ENCODE measurements at places on chromosomes 4 and X.

DNA sequence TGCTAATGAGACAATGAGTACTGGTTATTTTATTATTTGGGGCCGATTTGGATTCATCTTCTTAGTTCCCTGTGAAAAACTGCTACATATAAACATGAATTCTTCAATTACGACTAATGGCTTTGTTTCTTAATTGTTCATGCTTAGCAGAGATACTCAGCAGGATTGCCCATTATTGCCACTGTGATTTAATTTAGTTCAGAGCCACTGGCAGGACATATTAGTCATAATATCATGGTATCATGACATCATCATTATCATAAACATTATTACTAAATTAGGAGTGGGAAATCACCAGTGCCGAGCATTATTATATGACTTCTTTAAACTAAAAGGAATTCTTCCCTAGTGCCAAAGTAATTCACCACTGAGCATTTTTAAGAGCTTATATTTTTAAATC, 201.4 kb downstream of the SPOCK3 start:
- DNase-seq: no peak

DNA sequence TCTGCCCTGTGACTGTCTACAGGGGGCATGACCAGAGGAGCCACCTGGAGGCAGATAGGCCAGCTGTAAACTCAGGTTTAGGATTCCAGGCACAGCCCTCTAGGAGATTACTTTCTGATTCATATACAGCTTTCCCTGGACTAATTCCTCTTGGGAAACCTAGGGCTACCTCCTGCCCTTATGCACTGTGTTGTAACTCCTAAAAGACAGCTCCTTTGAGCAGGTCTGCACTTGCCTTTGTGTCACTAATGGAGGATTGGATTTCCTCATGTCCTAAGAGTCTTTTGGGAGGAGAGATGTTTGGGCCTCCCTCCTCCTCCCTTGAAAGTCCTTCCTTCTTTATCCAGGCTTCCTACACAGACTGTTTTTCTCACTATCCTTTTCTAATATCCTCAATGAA, 202.0 kb downstream of the PCDH19 start:
- DNase-seq: no peak

GRCh38 chr4:109004418-109004817, 241.6 kb upstream of the ETNPPL start:
- DNase-seq: no peak

DNA sequence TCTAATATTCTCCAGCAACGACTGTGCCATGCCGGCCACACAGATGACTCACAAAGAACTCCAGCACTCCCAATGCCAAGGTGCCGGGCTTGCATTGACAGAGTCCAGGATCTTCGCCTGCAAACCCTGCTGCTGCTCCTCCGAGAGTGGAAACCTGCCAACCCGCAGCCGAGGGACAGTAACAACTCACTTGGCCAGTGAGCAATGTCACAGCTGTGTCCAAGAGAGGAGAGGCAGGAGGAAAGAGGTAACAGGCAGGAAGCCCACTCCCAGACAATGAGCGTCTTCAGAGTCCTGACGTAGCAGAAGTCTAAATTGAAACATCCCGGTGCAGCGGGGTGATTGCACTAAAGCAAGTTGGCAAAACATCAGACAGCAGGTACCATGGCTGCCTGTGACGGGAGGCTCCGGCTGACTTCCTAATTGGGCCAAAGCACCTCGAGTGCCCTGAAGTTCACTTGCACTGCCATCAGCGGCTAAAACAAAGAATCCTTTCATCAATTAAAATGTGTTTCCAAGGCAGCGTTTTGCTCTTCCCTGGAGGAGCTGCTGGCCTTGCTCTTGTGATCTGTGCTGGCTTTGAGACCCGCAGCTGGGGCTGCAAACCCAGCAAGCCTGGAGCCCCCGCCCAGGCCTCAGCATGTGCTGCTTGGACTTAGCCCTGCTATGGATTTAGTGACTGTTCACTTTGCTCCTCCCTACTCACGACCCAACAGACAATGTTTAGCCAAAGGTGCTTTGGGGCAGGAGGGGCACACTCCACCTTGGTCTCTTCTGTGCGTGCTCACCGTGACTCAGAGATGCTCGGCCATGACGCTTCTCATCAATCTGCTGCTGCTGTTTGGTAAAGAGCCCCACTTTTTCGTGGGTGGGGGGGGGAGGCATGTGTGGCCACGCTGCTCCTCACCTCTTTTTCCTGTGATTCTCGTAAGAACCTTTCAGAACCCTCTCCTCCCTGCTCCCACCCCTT, 36.5 kb downstream of the DCTD start:
- DNase-seq: no peak

DNA sequence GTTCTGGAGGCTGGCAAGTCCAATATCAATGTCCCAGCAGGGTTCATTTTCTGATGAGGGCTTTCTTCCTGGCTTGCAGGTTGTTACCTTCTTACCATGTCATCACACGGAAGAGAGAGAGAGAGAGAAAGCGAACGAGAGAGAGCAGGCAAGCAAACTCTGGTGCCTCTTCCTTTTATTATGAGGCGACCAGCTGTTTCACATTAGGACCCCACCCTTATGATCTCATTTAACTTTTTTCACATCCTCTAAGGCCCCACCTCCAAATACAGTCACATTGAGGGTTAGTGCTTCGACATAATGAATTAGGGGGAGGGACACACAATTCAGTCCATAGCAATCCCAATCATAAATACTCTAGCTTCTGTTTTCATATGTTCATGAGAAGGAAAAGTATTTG, 10.6 kb upstream of the GPR174 start:
- no peak for DNase-seq

DNA sequence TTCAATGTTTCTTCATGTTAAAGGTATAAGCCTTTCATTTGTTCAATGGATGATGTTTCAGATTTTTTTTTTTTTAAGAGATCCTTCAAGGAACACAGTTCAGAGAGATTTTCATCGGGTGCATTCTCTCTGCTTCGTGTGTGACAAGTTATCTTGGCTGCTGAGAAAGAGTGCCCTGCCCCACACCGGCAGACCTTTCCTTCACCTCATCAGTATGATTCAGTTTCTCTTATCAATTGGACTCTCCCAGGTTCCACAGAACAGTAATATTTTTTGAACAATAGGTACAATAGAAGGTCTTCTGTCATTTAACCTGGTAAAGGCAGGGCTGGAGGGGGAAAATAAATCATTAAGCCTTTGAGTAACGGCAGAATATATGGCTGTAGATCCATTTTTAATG, 75.8 kb downstream of the NPNT start:
- DNase-seq: no peak

DNA sequence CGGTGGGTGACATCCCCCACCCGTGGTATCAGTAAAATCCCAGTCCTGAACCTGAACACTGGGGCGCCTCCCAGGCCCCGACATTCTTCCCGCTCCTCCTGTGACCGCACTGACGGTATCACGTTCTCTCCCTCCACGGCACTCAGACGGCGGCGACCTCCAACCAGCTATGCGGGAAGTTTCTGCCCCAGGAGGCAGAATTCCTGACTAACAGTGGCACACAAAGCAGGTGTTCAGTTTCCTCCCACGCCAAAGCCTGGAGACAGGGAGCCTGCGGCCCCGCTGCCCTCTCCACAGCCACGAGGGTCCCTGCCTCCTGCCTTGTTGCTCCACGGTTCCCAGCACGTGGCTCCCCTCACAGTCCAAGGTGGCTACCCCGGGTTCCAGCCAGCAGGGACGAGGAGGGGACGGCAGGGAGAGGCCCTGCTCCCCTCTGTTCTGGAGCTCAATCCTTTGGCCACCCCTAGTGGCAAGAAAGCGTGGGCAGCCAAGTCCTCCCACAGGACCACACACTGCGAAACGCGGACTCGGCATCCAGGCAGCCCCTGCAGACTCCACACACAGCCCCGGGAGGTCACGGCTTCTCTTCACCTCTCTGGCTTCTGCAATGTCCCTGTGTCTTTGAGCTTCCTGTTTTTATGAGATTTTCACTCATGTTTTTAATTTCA, 15.2 kb downstream of the CTBP1 start:
- no peak for DNase-seq

GRCh38 chrX:1283741-1284140, 15.1 kb downstream of the CSF2RA start:
- DNase-seq: no peak

DNA sequence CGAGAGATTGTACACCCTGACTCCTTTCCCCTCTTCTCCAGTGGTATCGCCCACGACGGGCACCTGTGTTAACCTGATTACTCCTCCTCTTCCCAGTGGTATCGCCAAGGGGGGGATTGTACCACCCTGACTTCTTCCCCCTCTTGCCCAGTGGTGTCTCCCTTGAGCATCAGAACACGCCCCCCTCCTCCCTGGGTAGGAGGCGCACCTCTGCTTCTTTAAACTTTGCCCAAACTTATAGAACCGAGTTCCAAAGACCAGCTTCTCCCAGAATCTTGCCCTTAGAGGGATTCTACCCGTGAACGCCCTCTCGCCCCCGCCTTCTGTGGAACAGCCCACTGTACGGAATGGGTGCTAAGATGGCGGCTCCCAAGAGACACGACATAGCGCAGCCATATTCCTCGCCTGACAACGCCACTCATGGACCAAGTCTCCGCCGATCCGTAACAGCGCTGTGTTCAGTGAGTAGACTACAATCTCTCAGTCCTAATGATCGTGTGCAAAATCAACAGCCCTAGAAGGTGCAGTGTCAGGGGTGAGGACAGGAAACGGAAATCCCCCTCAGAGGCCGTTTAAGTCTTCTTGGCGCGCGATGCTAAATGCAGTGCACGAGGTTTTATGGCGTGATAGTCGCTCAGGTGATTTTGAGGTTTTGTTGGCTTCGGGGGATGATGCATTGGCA, 4.2 kb upstream of the ZNF157 start:
- DNase-seq: peak; percentile 73

DNA sequence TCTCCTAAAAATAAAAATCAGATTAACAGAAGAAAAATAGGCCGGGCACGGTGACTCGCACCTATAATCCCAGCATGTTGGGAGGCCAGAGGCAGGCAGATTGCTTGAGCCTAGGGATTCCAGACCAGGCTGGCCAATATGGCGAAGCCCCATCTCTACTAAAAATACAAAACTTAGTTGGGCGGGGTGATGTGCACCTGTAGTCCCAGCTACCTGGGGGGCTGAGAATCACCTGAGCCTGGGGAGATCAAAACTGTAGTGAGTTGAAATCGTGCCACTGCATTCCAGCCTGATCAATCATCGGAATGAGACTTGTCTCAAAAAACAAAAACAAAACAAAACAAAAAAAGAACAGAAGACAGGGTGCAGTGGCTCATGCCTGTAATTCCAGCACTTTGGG, 32.8 kb upstream of the NOCT start:
- DNase-seq: no peak

All from germinal center (tissue), 1 donor.